ENCODE measurements at places on chromosomes 2 and 18.

DNA sequence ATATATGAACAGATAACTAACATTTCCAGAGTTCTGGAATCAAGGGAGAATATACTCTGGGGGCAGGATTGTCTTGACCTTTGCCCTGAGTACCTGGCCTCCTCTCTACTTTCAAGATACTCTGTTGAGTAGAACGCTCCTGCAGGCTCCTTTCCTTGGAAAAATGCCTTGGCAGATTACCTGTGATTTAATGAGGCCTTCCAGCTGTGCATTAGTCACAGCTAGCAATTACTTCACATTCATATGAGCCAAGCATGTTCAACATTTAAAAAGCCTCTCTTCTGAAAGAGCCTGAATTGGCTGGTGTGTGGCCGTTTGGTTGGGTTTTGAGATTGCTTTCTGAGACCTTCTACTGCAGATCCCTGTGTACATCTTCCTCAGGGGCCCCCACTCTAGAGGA lies 142.2 kb downstream of the PLCL1 start:
- DNase-seq: no peak

DNA sequence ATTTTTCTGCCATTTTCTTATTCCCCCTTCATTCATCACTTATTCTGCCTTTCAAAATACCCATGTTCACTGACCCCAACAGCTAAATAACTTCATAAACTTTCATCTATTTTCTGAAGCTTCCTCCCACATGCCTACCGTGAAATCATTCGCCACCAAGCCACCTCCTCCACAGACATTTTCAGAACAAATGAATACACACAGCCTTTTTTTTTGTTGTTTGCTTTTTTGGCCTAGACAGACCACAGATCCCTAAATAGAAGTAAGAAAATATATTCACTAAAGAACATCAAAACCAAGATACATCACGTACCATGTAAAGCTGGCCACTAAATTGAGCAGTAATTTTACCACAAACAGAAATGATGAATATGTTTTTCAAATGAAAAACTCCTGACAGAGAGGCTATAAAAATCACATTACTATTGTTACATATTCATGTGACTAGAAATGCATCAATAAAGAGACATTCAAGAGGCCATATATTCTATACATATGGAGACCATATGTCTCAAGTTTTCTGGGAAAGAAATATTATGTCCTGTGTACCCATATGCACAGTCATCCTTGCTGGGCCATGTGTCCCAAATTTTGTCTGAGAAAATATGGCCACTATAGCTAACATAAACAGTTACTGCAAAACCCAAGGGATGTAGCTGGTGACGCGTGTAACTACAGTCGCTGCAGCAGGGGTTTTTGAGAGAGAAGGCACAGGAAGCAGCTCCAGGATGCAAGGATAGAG lies 200.3 kb downstream of the FBXO15 start:
- no peak for DNase-seq

- DNase-seq: no peak
These were observed 366.8 kb downstream of the TGIF1 start for GRCh38 chr18:3816610-3817363.

- no peak for DNase-seq
These were observed 146.4 kb downstream of the PTH2R start for GRCh38 chr2:208552943-208553342.

DNA sequence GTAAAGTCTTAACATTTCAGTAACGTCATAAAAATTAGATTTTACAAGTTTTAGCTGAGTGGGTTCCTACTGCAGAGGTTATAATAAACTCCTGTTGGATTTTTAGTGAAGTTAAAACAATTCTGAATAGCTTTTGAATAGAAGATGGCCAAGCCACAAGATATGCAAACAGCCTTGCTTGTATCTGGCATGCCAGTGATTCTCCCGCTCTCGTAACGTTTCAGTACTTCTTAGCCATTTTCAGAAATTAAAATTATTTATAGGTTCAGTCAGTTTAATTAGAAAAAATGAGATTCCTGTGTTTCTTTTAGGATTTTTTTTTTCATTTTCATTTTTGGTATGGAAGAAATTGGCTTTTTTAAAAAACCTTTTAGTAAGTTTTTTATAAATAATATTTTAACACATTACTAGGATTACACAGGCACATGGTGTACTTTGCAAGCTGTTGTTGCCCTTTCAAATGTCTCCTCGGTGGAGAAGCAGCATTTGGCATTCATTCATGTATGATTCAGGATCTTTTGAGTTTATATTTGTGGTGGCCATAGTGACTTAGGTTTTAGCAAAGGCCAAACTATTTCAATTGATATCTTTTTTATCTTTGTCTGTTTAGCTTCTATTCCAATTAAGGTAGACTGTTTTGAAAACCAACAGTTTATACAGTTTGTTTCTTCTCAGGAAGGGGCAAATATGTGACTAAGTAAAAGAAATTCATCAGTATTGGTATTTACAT lies 30.6 kb upstream of the RND3 start:
- DNase-seq: no peak

DNA sequence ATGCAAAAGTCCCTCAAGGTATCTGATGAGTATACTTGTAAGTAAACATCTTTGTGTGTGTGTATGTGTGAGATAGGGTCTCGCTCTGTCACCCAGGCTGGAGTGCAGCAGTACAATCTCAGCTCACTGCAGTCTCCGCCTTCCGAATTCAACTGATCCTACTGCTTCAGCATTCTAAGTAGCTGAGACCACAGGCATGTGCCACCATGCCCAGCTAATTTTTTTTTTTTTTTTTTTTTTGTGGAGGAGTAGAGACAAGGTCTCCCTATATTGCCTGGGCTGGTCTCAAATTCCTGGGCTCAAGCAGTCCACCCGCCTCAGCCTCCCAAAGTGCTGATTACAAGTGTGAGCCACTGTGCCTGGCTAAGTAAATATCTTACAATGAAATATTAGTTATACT lies 23.2 kb downstream of the ADAM17 start:
- DNase-seq: no peak

GRCh38 chr18:24208270-24209035 lies 69.6 kb downstream of the CABYR start:
- DNase-seq: no peak

DNA sequence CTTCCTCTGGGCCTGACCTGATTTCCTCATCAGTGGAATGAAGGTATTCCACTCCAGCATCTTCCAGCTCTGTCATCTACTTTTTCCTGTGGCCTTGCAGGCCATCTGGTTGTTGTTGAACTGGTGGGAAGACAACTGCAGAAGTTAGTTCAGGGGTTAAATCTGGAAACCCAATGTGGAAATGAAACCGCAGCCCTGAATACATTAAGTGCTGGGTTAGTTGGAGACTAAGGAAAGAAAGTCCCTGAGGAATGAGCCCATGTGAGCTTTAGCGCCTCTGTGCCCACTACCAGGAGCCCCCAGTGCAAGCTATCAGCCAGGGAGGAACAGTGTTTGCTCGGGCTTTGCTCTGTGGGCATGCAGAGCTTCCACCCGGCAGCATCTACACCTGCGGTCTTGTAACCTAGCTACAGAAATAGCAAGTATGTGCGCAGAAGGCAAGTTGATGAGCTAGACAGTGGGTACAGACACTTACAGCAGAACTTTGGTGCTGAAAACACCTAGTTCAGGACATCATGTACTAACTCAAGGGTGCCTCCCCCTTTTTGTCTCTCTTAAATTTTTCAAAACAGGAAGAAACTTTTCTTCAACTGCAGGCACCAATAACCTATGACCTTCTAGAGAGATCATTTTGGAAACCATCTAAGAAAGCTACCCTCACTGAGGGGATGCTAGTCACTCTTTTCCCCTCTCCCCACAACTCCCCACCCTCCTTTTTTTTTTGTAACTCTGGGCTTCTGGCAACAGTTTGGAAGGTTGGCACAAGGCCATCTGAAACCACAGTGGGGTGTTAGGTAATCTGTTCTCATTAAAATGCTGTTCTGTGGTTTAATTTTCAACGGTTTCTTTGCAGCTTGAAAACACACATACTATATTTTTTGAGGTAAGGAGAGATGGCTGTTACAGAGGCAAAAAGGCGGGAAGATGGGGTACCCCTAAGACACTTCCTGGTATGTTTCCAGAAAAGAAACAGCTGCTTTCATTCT lies 18.3 kb upstream of the CXCR4 start:
- DNase-seq: no peak

DNA sequence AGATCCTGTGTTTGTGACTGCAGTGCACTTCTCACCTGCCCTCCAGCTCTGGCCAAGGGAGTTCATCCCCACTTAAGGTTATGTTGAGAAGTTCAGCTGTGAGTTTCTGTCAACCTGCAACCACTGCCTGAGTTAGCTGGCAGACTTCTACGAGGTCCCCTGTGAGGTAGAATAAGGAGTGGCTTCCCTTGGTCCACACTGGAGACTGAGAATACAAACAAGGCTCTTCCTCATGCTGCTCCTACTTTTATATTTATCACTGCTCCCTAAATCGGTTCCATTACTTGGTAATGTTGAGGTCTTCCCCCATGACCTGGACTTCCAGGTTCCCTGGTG lies 353.2 kb upstream of the CWC22 start:
- no peak for DNase-seq

DNA sequence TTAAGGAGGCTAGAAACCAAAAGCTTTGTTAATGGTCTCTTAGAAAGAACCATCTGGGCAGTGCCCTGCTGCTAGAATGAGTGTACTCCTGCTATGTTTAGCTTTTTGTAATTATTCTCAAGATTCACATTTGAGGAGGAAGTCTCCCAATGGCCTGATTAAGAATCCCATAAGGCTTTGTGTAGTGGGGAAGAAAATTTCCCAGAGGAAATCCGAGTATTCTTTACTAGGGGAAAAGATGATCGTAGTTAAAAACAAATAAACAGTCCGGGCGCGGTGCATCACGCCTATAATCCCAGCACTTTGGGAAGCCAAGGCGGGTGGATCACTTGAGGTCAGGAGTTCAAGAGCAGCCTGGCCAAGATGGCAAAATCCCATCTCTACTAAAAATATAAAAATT lies 117.9 kb downstream of the PTRHD1 start:
- DNase-seq: no peak

DNA sequence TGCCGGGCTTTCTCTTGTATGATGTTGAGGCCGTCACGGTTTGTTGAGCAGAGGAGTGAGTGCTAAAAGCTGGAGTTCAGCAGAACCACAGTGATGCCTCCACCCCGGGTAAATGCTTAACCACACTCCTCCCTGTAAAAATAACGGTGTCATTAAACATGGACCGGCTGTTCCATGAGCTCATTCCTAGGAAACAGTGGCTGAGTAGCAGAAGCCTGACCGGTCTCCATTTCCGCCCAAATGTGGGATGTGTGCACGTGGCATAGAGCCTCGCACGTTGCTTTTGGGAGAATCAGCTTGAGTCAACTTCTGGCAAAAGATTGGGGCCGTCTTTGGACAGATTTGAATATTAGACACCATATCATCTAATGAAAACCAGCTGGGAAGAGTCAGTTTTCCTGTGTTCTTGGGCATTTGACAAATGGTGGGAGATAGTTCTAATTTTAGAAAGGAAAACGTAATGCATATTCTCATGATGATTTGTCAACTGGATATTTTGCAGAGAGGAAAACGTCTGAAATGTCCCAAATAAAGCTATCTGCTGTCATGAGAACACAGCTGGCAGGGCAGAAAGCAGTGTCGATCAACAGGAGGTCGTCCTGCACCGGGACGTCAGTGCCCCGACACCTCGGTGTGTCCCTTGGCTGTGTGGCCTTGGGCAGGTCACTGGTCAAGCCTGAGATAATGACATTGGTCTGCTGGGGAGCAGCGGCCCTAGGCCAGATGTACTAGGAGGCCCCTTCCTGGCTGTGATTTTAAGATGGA lies 42.4 kb downstream of the LRRFIP1 start:
- peak; percentile 33 for DNase-seq

- no peak for DNase-seq
These were observed 201.7 kb downstream of the ALK start for GRCh38 chr2:29719639-29720038.

- DNase-seq: no peak
These were observed 3.7 kb upstream of the LIMS2 start for GRCh38 chr2:127678991-127679390.

- DNase-seq: no peak
These were observed 101.8 kb upstream of the MAP2 start for GRCh38 chr2:209322041-209322440.

DNA sequence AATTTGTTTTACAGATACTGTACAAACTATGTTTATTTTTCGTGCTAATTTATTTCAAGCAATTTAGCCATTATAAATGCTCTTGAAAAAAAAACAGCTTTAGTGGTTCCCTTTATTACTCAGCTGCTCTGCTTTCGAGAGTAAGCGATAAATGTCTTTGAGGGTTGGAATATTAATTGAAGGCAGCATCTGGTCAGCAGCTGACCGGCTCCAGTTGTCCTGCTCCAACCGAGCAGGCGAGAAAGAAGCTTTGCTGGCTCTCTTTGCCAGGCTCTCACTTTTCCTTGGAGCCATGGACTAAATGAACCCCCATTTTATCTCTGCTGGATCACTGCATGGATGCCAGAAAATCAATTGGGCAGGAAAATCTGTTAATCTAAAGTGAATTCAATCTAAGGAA lies 147.4 kb downstream of the LNPK start:
- no peak for DNase-seq
